ENCODE measurements at places on chromosomes 4 and X.

DNA sequence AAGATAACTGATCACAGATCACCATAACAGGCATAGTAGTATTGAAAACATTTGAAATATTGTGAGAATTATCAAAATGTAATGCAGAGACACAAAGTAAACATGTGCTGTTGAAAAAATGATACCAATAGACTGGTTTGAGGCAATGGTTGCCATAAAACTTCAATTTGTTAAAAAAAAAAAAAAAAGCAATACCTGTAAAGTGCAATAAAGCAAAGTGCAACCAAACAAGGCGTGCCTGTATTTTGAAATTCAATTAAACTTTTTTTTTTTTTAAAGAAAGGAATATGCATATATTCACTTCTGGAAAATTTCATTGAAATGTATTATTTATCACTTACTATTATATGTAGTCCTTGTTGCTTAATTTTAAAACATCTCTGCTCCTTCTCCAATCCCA, 27.7 kb downstream of the TMEM154 start:
- DNase-seq = no peak

DNA sequence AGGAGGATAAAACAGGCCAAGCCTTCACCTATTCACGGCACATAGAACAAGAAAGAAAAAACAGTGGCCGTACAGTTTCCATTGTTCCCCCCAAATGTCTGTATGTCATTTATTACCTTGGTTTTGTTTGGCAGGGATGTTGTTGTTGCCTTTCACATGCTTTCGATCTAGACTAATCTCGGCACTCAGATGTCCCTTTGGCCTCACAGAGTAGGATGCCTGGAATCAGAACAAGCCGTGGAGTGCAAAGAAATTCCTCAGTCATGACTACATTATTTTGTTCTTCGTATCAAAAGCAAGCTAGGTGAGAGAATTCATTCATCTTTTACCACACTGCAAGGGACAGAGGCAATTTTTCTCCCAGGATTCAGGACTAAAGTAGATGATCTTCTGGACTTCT, 106.9 kb downstream of the SMIM20 start:
- DNase-seq = no peak

GRCh38 chr4:5801696-5802095, 90.7 kb downstream of the EVC start:
- DNase-seq = no peak

DNA sequence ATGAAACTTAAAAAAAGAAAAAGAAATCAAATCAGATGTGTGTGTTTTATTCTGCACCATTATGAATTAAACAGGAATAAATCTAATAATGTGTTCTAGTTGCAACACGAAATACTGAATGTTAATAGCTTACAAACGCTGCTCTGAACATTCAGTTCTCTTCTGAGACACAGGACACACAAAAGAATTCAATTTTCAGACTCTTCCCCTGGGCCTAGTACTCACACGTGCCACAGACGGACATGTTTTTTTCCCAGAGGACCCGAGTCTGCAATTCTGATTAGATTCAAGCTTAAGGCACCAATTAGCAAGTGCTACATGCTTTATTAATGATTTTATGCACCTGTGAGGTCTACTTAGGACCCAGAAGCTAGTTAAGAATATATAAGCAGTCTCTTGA, 20.5 kb downstream of the C4orf54 start:
- DNase-seq = no peak

DNA sequence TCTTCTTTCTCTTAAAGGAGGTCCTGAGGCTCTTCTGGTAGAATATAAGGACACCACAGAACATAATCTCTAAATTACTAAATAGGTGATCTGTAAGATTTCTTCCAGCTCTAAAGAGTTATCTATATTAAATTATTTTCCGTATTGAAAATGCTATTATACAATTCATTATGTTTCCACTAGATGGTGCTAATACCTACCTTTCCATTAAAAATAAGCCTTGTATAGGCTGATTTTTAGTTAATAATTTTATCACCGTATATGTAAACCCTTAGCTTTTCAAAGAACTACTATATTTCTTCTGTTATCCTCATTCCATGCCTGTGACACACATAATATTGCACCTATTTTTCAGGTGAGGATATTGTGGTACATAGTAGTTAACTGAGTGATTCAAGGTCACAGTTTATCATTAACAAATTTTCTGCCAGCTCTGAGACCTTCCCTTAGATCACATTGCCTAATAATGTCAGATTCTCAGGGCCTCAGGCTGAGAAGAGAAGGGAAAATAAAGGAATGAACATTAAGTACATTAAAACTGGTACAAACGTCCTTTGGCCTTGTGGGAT, 138.8 kb downstream of the TEX11 start:
- no peak for DNase-seq

- DNase-seq = no peak
Measured at GRCh38 chr4:6641164-6641970, 882 bp downstream of the MRFAP1 start.

- DNase-seq = no peak
Measured at GRCh38 chr4:158837527-158838141, 68.8 kb downstream of the FNIP2 start.

DNA sequence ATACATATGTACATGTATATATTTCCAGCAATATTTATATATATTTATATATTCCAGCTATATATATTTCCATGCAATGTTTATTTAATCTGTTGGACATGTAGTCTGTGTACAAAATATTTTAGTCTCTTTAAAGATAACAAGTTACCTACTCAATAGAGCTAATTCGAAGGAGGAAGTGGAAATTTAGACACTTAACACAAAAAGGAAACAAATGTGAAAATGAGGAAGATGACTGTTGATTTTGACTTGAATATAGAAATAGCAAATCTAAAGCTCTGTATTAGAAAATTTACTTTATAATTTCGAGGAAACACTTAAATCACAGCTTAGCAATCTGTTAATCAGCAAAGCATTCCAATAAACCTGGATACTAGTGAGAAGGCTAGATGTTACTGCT, 1064.4 kb downstream of the PCDH7 start:
- no peak for DNase-seq

- DNase-seq = no peak
Measured at GRCh38 chr4:70678383-70678999, 9.8 kb upstream of the UTP3 start.

- DNase-seq = no peak
Measured at GRCh38 chr4:102713096-102713495, 47.7 kb downstream of the MANBA start.

- no peak for DNase-seq
Measured at GRCh38 chr4:8099981-8100464, 58.6 kb downstream of the ABLIM2 start.

DNA sequence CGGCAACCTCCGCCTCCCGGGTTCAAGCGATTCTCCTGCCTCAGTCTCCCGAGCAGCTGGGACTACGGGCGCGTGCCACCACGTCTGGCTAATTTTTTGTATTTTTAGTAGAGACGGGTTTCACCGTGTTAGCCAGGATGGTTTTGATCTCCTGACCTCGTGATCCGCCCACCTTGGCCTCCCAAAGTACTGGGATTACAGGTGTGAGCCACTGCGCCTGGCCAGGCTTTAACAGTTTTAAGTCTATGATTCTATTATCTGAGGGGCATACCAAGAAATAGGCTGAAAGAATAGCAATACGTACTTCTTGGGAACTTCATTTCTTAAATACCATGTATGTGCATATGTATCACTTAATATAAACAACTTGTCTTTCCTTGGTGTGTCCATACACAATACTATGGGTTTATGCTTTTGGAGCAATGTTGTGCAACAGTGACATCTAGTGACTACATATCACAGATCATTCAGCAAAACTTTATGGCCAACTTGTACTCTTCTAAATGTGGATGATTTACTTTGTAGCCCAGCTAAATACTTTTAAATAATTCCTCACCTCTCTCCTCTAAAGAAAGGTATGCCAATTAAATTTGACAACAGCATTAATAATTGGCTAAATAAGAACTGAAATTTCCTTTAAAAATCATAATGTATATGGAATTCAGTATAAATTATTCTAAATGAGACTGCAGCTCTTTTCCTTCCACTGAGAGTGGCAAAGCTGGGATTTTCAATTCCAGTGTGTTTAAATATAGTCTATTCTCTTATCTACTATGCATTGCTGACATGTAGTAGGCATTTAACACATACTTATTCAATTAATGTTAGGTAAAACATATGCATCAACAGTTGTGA, 10.4 kb downstream of the SLC9B1 start:
- peak; percentile 31 for DNase-seq

DNA sequence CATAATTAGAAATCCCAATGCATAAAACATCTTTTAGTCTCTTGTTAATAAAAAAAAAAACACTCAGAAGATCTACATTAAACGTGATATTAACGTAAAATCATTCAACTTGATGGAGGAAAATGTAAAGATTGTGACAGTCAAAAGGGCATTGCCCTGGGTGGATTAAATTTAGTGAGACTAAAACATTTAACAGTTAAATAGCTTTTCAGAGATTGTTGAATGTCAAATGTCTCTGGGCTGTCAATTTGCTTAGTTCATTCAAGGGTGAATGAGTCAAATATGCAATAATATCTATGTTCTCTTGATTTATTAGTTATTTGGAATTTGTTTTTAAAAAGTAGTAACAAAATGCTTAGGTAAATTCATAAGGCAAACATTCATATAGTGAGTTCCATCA, 836.6 kb upstream of the PCDH10 start:
- DNase-seq = no peak

- no peak for DNase-seq
Measured at GRCh38 chr4:174358829-174359228, 75.1 kb downstream of the CEP44 start.

- no peak for DNase-seq
Measured at GRCh38 chr4:143021384-143021783, 163.3 kb upstream of the USP38 start.
